ENCODE measurements at places on chromosomes 2 and 18.

DNA sequence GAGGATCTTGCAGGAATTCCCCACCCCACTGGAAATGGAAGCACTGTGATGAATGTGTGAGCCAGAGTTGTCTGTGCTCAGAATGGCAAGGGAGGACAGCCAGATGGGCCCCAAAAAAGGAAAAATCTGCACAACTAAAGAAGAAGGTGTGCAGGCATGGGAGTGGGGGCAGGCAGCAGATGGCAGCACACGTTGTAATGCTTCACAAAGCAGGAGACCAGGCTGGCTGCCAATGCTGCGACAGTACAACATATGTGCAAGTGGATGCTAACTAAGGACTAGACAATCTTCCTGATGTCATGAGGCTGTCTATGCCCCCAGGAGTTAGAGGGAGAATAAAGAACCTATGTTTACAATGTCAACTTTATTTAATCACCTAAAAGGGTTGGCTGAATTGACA lies 27.2 kb downstream of the ST6GAL2 start:
- no peak for DNase-seq

DNA sequence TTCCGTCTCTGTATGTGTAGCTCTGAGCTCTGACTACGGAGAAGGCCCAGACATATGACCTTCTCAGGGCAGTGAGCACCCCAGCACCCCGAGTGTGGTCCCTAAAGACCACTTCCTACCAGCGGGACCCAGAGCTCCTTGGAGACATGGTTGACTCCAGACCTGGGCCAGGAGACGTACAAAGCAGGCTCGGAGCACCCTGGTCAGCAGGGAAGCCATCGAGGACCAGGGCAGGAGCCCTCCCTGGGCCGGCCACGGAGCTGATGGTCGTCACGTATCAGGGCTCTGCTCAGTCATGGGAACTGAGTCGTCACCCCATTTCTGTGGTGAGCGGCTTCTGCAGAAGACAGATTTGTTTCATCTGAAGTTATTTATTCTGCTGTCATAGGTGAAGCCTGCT lies 12.8 kb upstream of the NEU4 start:
- DNase-seq: no peak

DNA sequence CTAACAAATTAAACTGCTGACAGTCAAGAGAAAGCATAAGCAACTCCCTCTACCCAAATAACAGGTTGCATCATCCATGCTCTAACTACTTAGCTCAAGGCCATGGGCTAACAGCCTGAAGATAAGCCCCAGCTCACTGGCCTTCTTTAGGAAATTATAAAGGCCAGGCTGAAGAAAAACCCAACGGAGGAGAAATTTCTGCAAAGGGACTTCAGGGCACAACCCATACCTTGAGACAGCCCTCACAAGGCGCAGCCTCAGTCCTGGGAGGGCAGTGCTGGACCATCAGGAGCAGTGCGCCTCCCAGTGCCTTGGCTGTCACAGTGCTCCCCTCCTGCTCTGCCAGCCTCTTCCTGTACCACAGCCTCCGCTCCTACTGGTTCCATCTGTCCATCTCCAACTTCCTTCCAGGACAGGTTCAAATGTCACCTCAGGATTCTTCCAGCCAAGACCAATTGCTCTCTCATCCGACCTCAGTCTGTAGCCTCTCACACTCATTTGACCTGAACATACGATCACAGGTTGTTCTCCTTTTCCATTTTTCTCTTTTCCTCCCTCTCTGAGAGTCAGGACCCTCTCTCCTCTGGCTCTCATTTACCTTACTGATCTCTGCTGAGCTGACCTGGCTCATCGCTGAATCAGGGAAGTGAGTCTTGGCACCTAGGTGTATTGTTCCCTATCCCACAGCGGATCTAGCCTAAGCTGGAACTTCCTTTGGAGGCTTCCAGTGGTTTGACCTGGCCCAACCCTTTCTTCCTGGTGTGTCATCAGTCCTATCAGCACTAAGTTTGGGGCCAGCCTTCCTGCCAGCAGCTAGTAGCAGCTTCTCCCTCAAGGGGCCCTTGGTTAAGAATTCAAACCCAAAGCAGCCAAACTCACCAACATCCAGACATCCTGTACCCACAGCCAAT lies 1.9 kb downstream of the MCFD2 start:
- DNase-seq: no peak

GRCh38 chr2:161710131-161710915 lies 86.1 kb downstream of the SLC4A10 start:
- no peak for DNase-seq

DNA sequence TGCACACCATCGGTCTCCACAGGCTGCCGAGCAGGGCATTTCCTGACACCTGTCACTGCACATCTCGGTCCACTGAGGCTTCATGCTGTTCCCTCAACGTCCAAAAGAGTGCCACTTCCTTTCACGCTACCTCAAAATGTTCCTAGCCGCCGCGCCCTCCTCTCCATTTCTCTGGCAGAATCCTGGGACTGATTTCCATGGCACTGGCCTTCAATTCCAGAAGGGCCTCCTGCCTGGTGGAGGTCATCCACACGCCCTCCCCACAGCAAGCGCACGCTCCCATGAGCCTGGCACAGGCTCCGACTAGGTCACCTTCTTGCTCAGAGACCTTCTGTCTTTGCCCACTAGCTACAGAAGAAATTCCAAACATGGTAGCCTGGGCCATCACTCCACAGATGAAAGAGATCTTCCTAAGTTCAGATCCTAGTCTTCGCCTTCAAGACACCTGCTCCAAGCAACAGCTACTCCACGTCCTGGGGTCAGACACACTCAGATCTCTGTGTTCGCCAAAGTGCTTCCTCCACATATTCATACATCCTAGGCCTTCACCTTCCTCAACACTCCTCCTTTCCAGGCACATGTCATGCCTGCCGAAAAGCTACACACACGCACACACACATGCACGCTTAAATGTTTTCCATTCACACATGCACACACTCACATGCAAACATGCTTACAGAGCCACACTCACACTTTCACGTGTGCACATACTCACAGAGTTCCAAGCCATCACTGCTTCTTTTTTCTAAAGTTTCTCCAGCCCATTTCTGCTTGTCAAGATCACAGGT lies 94.0 kb downstream of the PXDN start:
- DNase-seq: no peak

DNA sequence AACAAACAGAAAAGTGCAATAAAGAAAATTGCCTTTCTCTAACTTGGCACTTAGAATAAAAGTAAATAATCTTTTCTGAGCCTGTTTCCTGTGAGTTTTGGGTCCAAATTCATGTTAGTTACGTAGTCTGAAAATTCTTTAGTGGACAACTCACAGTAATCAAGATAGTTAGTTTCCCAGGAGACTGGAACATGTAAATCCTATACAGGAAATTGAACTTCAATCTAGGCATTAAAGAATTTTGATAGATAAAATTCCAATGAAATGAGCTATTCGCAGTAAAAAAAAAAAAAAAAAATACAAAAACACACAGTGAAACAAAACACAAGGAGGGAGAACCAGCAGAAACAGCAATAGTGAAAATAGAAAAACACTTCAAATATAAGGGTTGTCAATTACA lies 83.8 kb upstream of the REG3G start:
- DNase-seq: no peak

GRCh38 chr2:70643715-70644114 lies 90.1 kb upstream of the TGFA start:
- peak; percentile 8 for DNase-seq

Data from NCI-H774 (cell line).